HFFc6 (cell line): ENCODE measurements at places on chromosomes 1 and 21.

GRCh38 chr21:14589855-14590563 lies 43.9 kb upstream of the SAMSN1 start:
- DNase-seq: no peak

DNA sequence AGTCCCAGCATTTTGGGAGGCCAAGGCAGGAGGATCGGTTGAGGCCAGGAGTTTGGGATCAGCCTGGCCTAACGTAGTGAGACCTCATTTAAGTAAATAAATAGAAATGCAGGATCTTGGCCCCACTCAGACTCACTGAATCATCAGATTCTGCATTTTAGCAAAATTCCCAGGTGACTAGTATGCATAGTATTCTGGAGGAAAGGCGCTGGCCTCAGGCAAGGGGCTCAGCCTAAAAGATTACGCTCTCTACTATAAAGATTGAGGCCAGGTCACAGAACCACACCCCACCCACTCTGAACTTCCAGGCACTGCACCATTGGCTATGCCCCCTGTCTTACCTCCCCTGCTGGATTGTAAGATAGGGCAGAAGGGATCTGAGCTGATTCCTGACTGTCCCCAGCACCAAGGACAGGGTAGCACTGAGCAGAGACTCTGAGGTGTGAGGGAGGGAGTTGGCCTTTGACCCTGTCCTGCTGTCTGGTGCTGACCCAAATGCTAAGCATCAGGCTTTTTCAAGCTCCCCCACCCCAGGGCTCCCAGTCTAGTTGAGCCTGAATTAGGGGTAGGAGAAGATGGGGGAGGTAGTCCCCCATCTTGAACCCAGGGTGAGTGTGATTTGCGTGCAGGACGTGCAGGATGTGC lies 2.7 kb downstream of the FOXE3 start:
- DNase-seq: no peak

DNA sequence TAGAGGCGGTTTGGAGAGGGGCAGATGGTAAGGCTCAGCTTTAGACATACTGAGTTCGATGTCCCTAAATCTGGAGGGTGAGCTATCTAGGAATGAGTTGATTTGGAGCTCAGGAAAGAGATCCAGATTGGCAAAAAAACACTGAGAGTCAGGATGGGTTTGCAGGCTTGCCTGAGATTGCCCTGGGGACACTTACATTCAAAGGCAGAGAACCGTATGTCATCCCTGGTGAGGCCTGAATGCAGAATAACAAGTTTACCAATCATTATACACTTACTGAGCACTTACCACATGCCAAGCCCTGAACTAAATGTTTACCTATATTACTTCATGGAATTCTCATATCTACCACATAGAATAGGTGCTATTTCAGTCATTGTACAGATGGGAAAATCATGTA lies 27.5 kb downstream of the TFAP2E start:
- no peak for DNase-seq

DNA sequence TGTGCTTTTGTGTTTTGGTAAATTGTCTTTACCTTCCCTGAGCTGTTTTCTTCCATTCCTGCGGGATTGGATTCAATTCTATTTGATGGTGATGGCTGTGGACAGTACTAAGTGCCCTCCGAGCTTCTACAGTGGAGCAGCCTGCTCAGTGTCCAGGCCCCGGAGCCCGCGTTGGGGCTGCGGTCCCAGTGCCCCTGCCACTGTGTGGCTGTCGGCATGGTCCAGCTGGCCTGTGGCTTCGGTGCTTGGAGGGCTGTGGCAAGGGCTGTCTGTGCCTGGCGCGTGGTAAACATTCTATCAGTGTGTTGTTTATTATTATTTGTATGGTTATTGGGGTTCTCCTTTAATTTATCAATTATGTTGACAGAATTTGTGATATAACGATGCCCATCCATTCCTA lies 109.1 kb upstream of the COL6A1 start:
- no peak for DNase-seq

DNA sequence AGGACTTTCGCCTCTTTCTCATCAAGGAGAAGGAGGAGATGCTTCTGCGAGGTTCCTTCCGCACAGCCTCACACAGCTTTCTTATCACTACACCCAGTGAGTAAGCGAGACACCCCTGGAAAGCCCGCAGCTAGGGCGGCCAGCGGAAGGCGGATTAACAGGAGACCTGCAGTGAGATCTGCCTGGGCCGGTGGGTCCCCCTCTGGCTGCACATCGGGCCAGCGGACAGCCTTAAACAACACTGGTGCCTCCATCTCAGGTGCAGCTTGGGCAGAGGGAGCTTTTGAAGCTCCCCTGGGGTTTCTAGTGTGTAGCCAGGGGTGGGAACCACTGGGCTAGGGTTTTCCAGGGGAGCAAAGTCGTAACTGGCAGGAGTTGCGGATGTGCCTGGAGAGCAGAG lies 17.5 kb upstream of the MTARC1 start:
- no peak for DNase-seq

GRCh38 chr1:11858968-11859871 lies 475 bp upstream of the NPPB start:
- DNase-seq: peak; percentile 39

DNA sequence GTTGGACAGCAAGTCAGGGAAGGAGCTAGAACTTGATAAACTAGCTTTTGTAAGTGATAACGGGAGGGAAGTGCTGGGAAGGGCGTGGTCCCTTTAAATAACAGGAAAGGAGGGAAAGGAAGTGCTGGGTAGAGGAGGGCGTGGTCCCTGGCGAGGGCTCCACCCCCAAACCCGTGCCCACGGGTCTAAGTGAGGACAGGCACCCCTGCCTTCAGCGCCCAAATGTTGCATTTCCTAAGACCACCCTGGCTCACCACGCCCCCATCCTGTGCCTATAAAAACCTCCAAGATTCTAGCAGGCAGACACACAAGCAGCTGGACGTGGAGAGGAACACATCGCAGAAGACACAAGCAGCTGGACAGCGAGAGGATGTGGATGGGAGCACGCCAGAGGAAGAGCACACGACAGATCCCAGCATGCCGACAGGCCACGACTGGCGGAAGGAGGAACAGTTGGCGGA lies 58.5 kb downstream of the PALMD start:
- no peak for DNase-seq

GRCh38 chr1:102529446-102529845 lies 532.7 kb upstream of the OLFM3 start:
- DNase-seq: peak; percentile 58

DNA sequence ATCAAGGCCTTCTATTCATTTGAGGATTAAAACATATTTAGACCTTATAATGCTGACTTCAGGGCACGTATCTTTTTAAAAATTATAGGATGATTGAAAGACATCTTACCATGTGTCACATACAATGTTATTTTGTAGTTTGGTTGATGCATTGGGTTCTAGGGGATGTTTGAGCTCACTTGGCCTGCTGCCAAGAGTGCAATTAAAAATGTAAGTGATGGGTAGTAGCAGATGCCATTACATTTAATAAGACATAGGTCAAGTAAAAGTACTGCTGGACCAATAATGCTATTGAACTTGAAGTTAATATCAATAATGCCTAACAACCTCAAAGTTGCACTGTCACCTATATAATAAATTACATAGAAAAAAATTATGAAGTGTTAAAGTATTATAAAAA lies 616.5 kb upstream of the RGS18 start:
- no peak for DNase-seq

GRCh38 chr1:153928791-153929341 lies 6.1 kb upstream of the GATAD2B start:
- peak; percentile 37 for DNase-seq

GRCh38 chr1:162370161-162370560 lies 6.5 kb downstream of the SPATA46 start:
- no peak for DNase-seq

DNA sequence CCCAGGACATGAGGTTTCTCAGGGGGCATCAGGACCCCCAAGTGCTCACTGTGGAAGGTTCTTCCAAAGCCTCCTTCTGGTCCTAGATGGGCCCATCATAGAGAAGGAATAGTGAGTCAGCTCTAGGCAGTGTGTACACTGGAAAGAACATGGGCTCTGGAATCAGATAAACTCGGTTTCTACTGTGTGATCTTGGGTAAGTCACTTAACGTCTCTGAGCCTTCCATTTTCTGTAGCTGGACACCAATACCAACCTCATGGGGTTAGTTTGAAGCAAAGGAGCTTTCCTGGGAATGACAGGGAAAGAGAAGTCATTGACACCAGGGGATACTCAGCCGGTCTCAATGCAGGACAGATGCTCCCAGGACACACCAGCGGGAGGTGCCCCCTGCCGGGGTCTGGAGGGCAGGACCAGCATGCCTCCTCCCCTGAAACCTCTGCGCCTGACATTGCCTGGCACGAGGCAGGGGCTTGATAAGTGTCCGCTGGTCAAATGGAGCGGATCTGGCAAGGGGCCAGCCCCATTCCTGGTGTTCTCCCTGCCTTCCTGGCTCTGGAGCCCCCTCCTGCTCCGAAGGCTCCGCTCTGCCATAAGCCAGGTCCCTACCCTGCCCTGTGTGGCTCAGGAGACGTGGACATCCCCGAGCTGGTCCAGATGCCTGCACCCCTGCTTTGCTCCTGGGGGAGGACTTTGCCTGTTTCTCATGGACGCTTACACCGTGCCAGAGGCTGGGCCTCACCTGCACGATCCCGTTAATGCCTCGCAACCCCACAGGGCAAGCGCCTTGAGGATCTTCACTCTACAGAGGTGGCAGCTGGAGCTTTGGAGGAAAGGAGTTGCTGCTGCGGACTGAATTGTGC lies 52.8 kb downstream of the EDN2 start:
- no peak for DNase-seq

DNA sequence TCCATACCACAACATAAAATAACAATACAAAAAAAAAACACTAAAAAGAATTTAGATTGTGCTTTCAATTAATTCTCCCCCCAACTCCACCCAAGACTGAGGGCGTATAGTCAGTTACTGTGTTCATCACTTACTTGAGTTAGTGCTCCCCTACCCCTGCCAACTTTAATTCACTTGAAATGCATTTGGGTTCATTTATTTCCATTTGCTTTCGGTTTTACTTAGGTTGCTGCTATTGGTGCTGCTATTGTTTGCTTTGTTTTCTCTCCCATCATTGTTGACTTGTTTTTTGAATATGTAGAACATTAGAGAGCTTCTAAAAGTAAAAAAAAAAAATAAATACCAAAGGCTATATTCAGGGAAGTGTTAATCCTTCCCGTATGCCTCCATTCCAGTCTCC lies 10.7 kb upstream of the CYYR1 start:
- no peak for DNase-seq

DNA sequence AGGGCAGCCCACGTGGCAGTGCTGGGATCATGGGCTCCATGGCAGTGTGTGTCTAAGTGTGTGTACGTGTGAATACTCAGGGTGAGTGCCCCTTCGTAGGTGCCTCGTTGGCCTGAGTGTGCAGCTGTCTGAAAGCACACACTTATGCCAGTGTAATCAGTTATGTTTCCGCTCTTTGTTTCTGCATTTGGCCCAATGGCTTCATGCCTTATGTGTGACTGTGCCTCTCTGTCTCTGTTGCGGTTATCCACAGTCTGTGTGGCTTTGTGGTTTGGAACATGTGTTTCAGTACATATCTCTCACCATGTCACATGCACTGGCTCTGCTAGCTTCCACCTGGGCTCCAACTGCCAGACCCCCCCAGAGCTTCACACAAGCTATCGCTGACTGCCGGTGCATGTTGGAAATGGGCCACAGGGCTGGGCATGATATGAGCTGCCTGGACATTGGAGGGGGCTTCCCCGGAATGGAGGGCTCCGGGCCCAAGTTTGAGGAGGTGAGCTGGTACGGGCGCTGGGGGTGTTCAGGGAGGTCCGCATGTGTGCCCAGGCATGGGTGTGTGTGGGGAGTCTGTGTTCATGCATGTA lies 70.3 kb upstream of the TINAGL1 start:
- DNase-seq: peak; percentile 82

- DNase-seq: no peak
Observed at GRCh38 chr21:27380303-27380702, 413.4 kb upstream of the ADAMTS5 start.

DNA sequence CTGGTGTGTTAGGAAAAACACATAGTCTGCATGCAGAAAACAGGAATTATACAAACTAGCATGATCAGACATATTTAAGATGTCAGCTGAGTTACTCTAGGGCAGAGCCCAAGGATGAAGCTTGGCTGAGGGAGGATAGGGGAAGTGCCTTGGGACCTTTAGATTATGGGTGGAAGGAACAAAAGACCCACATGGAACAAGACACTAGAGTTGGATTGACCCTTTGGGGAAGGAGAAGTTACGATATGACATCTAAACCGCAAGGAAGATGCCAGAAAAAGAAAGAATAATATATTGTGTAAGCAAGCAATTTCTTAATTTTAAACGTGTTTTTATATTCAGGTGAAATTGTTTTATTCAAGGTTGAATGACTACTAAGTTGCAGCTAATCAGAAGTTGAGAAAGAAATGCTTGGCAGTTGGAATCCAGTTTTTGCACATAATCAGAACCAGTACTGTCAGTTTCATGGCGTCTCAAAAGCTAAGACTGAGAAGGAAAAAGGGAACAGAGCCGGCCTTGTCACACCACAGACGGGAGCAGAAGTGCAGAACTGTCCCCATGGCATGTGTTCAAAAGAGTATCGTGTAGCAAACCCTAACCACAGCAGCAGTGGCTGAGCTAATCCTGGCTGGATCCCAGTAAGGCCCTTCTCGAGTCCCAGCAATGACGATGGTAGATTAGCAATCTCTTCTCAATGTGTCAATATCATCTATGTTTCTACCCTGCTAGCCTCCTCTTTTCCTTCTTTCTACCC lies 31.2 kb upstream of the IFNAR2 start:
- DNase-seq: no peak

GRCh38 chr1:57017200-57017599 lies 51.4 kb upstream of the C8B start:
- peak; percentile 2 for DNase-seq

GRCh38 chr1:17873007-17873675 lies 118.0 kb downstream of the ACTL8 start:
- DNase-seq: no peak

- no peak for DNase-seq
Observed at GRCh38 chr1:63107066-63107465, 215.3 kb upstream of the FOXD3 start.

DNA sequence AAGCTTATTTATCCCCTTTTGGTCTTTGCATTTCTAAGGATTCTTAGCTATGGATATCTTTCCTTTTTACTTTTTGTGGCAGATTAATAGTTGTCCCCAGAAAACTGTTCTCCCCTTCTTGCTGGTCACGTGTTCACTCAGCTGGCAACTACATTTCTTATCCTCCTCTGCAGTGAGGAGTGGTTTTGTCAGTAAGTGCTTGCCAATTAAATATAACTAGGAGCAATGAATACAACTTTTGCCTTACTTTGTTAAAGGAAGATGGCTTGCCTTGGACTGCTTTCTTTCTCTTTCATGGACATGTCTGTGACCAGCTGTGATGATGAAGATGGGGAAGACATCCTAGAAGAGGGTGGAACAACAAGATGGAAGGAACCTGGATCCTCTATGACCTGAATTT lies 15.6 kb upstream of the ALG14 start:
- no peak for DNase-seq

- no peak for DNase-seq
Observed at GRCh38 chr1:18079941-18080735, 27.5 kb upstream of the IGSF21 start.
